MG63 (cell line): ENCODE measurements at places on chromosomes 1 and 21.

- no peak for DNase-seq
These were observed 266.9 kb downstream of the SIPA1L2 start for GRCh38 chr1:232363008-232363407.

- DNase-seq = no peak
These were observed 26.4 kb downstream of the UTP25 start for GRCh38 chr1:209854196-209854595.

- DNase-seq = no peak
These were observed 4.6 kb upstream of the UMODL1 start for GRCh38 chr21:42066521-42066920.

DNA sequence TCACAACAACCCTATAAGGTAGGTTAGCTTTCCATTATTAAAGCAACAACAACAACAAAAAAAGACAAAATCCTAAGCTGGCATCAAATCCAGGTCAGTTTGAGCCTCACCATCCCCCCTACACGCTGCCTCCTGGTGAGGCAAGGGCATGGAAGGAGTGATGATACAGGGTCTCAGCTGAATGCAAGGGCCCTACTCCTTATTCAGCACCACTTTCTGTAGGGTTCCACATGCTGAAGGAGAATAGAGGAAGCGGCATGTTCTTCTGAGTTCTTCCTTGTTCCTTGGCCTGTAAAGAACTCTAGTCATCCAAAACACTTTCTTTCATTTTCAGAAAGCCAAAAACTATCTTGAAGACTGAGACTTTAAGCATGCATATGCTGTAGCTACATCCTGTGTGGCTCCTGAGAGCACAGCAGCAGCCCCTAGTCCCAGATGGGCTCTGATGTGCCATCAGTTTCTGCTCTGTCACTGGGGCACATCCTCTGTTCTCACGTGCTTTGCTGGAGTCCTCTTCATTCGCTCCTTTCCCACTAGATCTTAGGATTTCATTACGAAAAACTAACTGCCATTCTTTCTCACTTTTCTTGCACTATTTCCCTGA lies 6.2 kb downstream of the ILDR2 start:
- DNase-seq = no peak

DNA sequence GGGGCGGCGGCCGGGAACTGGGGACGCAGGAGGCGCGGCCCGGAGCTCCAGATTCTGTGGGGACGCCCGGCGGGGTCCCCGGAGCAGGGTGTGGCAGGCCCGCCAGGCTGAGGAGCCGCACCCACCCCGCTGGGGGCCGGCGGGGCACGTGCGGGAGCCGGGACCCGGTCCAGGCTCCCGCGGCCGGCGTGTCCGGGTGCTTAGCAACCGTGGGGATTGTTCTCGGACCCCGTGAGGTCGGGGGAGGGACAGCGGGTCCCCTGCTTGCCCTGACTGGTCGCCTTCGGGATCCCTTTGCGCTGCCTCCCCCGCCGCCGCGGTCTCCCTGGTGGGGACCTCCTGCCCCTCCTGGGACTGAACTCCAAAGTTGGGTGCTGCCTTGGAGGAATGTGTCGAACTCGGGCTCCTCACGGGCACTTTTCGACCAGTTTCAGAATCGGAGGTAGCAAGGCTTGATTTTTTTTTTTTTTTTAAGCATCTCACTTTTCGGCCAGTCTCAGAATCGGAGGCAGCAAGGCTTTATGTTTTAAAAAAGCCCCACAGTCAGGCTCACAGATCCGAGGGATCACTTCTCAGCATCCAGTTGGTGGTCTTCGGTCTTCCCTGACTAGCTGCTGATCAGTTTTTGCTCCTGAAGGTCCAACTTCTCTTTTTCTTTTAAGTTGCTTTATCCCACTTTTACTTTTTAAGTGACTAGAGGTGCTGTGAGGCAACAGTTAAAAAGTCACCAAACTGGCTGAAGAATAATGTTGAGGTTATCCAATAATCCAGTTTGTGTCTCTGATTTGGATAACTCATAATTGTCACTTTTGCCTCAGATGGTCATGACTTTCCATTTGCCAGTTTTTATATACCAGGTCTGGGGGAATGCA lies 648 bp downstream of the FAM76A start:
- DNase-seq = peak; percentile 49

GRCh38 chr1:234218078-234218477 lies 155.2 kb upstream of the COA6 start:
- DNase-seq = no peak

DNA sequence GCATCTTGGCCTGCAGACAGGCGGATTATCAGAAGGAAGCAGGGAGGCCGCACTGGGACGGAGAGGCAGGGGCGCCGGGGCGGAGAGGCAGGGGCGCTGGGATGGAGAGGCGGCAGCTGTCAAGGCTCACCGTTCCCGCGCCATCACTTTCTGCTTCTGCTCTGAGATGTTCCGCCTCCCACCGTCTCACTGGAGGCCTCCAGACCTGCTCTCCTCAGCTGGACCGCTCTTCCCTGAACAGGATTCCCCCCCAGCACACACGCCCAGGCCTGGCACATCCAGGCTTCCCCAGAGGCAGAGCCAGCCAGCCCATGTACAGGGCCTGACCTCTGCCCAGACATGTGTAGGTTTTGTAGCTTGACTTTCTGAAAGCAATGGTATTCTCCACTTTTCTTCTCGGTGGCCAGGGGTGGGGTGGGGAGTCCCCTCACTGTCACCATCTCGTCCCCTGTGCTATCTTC lies 84.1 kb downstream of the RIPK4 start:
- DNase-seq = no peak

- no peak for DNase-seq
These were observed 116.5 kb downstream of the BRINP2 start for GRCh38 chr1:177287270-177287669.

GRCh38 chr1:225572422-225572821 lies 80.5 kb downstream of the ENAH start:
- DNase-seq = no peak

DNA sequence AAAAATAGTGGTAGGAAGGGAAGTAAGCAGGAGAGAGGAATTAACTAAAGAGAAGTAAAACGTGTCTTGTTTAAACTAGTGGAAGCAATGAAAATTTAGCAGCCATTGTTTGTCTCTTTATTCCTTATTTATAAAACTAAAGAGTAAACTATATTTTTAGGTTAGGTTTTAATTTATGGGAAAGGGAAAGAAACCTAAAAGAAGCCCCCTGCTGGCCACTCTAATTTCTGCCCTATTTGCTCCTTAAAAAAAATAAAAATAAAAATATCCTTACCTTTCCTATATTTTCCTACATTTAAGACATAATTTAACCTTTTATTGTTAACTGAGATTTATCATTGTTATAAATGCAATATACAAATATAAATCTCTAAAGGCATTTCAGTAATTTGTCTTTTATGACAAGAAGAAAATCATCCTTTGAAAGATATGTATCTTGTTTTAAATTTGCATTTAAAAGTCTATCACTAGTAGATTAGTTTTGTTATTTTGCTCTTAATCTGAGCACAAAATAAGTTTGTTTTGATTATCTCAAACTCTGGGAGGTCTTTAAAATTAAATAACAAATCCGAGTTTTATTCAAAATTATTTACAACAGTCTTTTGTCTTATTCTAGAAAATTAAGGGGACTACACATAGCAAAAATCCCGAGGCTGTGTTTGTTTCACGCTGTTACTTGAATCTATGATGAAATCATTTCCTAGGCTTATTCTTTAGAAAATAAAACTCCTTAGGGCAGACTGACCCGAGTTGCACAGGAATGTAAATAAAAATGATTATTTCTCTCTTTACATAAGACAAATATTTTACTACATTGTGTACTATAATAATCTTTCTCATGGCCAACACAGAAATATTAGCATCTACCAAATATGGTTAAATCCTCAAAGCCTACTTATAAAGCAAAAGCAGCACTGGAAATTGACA lies 201.7 kb downstream of the NRIP1 start:
- DNase-seq = no peak

DNA sequence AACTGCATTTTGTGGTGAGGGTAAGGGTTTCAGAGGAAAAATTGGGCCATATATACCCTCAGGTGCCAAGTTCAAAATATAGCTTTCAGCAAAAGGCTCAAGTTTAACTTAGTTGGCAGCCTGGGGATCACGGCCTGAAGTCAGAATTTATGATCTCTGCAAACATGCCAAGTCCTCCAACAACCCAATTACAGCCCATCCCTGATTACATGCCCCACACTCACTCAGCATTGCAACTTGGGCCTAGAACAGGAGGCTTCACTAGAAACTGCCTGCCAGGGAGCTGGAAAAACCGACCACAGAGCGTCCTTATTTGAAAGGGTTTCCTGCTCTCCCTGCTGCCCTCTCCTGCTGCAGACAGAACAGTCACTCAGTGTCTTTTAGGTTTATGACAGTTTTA lies 12.4 kb downstream of the FYB2 start:
- peak; percentile 8 for DNase-seq

- no peak for DNase-seq
These were observed 145.2 kb downstream of the SYT2 start for GRCh38 chr1:202564958-202565495.

GRCh38 chr1:233005156-233005555 lies 54.7 kb downstream of the NTPCR start:
- no peak for DNase-seq

DNA sequence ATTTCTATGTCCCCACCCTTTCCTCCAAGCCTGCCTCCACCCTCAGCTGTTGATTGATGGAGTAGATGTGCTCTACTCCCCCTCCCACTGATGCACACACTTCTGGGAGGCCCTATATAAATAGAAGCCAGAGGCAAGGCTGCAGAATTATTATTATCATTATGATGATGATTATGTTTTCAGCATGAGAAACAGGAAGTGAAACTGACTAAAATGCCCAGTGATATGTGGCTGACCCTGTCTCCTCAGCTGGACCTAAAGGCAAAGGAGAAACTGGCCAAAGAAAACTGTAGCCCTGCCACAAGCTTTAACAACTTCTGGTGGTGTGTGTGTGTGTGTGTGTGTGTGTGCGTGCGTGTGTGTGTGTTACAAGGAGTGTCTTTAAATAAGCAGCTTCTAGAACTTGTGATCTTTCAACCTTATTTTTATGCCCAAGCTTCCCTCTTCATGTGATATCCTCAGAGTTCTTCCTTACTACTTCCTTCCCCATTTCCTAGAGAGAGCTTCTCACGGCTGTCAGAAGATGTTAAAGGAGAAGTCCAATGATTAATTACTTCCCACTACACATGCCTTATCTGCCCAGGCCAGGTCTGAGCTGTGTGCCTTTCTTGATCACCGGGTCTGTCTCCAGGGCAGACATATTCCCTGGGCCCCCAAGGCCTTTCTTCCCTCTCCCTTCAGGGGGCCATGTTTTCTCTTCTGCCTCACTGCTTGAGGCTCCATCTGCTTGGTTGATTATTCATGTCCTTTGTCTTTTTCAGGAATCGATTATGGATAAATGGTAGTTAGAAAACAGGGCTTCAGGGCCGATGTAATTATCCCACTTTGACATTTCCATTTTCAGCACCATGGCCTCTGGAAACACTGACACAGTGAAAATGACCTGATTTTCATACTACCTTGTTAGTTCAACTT lies 11.6 kb upstream of the MAPKAPK2 start:
- peak; percentile 28 for DNase-seq

DNA sequence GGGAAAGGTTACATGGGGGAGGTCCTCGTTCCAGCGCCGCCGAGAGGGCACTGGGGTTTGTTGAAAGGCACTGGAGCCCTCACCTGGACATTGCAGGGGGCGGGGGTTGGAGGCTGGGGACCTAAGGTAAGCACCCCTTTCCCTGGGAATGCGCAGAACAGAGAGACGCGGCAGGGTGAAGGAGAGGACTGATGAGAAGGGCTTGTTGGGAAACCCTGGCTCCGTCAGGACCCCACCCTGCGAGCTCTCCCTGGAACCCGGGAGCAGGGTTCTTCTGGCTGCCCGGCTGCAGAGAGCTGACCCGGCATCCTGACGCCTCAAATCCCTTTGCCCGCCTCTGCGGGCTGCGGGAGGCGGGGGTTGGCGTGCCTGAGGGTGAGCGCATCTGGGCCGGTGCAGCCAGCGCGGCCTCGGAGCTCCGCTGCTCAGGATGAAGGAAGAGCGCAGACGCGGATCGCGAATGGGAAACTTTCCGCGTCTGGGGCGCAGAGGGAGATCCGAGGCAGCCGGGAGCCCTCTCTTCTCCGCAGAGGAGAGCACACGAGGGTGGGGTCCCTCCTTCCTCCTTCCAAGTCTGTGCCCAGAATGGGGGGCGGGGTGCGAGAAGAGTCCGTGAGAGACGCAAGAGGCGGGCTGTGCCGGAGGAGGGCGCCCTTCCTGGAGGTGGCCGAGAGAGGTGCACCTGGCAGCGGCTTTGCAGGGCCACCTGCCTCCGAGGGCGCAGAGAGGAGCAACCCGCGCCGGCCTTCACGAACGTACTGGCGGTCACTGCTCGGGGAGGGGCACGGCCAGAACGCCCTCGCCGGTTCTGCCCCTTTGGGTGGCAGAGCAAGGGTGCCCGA lies 2.4 kb downstream of the IGSF21 start:
- peak; percentile 55 for DNase-seq

GRCh38 chr1:11042995-11043874 lies 3.8 kb downstream of the MASP2 start:
- no peak for DNase-seq

DNA sequence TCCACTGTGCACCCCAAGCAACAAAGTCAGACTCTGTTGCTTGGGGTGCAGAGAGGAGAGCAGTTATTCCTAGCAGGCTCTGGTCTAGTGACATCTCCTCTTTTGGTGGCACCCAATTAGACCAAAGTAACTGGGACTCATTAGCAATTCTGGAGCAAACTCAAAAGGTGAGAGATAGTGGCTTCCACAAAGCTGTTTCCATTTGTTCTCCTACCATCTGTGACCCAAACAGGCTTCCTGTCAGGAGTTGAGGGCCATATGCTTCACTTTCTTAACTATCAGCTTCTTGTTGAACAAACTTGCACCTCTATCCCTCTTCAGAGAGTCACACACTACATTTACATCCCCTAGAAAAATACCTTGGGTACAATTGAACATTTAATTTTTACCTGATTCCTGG lies 1.5 kb upstream of the ATXN7L2 start:
- DNase-seq = no peak

GRCh38 chr1:10360045-10360444 lies 38.8 kb upstream of the PGD start:
- DNase-seq = no peak

DNA sequence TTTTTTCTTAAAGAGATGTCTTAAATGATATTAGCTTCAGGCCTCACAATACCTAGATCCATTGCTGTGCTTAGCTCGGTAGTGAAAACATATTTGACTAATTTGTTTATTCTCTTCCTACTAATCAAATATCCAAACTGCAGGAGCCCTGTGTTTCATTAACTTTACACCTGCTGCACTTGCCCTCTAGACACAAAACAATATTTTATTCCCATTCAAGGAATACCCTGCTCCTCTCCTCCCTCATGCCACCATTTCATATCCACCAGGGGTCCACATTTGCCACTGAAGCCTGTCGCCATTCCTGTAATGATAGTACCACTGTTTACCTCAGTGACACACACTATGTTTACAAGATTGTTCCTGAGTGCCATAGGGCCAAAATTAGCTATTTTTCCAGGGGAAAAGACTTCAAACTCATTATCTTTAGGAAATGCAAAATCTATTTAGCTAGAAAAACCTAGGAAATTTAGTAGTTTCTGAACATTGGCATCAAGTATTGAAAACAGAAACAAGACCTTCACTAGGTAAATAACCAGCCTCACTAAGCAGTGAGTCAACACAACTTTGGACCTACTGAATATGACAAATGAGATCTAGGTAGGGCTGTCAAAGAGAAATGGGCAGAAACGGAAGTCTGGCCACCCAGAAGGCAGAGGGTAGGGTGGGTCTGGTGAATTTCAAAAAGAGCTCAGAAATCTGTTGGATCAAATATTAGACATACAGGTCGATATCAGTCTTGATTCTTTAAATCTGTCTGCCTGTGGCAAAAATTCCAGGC lies 134.6 kb upstream of the KCNK1 start:
- no peak for DNase-seq
